ENCODE measurements at places on chromosomes 2 and 18.
A peak's percentile ranks its signal among the peaks of the same experiment; 100 is the strongest.

DNA sequence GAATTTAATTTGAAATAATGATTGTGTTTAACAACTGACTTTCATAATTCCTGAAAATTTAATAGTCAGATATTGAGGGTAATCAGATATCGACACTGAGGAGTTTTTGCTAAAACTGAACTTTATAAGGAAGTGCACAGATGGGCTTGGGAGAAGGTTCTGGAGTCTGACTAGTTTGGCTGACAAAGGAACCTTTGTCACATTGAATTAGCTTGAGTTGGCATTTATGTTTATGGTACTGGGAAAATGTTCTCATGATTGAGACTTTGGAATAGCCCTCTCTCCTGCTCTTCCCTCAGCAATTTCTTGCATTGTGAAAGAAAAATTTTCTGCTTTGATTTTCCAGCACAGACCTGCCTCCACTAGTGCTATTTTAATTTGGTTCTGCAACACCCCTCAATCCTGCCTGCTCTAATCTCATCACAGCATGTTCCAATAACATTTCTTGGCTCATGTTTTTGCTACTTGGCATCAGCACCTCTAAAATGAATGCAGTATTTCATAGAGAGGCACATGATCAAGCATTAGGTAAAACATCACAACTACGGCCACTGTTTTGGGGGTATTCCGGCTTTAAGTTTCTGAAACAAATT is 133.9 kb upstream of the FSHR start:
- DNase-seq: no peak

DNA sequence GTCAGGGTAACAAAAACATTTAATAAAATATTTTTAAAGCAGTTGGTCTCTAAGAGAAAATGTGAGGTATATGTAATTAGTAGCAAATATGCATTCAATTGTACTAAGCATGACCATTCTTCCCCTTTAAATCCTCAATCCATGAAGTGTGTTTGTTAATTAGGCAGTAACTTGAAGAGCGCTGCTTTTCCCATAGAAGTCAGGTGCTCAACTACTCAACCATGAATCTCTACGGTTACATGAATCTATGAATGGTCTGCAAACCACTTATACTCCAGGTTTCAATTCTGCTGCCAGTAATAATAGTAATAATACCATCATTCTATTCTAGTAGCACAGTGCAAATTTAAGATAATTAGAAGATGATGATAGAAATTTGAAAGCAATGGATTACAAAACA is 55.8 kb downstream of the SLC8A1 start:
- DNase-seq: no peak

DNA sequence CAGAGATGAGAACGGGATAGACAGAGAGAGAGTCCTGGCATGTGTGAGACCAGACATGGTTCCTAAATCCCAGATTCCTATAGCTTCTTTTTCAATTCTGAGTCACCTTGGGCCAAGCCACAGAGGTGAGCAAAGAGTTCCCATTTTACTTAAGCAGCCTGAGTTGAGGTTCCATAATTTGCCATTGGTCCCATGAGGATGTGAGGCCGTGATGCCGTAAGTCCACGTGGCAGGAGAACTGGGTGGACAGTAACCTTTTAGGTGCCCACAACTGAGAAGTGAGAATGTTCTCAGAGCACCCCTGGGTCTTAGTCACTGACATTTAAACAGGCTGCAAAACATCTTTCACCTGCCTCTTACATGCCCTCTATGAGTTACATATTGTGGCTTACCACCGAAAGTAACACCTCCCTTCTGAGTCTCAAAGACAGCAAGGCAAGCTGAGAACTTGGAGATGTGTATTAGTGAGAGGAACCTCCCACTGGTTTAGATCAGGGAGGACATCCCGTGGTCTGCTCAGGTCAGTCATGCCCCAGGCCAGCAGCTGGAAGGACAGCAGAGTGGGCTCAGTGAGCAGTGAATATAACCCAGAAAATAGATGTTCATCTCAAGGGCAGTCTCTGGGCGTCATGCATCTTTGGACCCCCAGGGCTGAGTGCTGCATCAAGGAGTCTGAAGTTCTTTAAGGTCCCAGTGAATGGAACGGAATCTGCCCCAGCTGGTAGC is 127.9 kb upstream of the LGALSL start:
- DNase-seq: peak; percentile 77

DNA sequence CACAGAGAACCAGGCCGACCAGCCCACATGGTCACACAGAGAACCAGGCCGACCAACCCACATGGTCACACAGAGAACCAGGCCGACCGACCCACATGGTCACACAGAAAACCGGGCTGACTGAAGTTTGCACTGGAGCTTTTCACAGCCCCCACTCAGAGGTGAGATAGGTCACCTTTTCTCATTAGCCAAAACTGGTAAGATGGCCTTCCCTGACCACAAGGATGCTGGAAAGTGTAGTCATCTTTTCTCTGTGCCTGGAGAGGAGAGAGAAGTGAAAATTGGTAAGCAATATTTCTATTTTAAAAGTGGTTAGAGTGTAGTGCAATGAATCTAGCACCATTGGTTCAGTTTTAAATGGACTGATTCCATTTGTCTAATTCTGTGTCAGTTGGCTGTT is 247.1 kb downstream of the NEDD4L start:
- DNase-seq: no peak

DNA sequence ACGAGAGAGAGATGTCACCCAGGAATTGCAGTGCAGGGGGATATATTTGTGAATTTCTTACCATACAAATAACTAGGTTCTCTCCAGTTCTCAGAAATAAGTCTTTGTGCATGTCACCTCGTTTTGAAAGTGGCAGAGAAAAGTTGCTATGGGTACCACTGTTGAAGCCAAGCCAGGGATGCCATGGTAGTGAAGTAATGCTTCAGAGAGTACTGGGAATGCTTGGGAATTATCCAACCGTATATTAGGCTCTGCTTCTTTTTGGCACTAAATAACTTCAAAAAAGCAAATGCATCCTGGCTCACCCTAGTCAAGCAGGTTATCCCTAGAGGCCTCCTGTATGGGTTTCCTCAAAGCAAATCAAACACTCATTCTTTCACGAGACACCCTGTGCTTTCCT is 50.7 kb upstream of the DDX18 start:
- DNase-seq: no peak

DNA sequence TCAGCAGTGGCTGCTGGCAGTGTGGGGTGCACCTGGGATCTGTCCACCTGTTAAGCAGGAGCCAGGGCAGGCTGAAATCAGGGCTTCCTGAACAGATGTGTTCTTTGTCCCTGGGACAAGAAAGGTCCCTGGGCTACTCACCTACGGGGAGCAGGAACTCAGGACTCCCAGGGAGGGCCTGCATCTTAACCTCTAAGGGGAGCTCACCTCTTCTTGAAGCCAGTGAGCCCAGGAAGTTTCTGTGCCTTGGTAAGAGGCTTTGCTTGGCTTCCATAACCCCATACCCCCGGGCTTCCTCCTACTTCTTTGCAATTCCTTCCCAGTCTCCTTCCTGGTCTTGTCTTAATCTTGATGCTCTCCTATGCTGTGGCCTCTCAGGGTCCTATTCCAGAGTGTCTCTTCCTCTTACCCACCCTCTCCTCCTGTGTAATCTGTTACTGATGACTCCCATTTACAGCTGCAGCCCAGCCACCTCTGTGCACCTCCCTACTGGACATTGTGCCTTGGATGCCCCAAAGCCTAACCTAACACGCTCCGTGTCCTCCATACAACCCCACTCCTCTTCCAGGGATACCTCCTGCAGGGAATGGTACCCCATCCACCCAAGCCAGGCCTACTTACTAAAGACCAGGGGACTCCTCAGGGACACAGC is 55.7 kb upstream of the MAPRE3 start:
- no peak for DNase-seq

DNA sequence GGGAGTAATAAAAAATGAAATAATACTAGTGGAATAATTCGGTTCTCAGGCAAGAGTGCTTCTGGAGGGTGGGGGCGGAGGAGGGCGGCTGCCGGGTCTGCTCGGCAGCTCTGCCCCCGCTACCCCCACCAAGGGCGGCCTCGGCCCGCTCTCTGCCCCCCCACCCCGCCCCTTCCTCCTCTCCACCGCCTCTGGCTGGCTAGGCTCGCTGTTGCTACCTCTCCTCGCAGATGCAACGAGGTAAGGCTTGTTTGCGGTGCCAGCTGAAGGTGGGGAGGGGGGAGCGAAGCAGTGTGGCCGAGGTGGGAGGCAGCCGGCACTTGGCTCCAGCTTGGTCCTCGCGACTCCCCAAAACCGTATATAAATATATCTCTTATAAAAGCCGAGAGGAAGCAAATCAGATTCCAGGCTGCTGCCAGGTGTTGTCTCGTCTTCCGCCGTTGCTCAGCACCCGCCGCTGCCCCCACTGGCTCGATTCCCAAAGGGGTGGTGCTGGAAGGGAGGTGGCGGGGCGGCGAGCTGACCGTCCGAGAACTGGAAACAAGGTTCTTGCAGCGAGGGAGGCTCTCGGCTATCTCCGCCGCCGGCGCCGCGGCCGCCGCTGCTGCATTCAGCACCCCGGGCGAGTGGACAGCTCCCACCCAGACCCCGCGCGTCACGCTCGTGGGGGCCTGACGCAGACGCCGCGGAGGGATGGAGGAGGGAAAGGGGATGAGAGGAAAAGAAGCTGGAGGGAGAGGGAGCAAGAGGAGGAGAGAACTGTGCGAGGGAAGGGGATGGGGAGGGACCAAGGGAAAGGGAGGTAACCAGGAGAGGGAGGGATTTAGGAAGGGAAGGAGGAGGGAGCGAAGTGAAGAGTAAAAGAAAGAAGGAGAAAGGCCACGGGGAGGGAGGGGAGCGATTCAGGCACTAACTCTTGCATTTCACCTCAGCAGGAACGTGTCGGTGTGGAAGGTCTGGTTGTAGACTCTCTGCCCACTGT is at the start of gene MARCHF4:
Gene MARCHF4 (minus strand): TSS at position 763 of the 982 bp plus-strand sequence. CDS start 2,223 bp downstream, outside the sequence.
- DNase-seq: peak; percentile 71

DNA sequence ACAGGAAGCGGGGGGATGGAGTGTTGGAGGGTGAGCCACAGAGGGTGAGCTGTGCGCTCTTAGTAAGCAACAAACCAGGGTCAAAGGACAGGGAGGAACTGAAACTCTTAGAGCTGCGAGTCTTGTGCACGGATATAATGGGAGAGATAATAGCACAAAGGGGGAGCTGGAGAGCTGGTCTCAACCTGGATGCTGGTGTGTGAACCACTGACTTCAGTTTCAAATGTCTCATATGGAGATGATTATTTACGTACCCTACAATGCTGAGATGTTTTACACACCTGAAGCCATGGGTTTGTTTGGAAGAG is 35.9 kb downstream of the PTGR3 start:
- DNase-seq: no peak

DNA sequence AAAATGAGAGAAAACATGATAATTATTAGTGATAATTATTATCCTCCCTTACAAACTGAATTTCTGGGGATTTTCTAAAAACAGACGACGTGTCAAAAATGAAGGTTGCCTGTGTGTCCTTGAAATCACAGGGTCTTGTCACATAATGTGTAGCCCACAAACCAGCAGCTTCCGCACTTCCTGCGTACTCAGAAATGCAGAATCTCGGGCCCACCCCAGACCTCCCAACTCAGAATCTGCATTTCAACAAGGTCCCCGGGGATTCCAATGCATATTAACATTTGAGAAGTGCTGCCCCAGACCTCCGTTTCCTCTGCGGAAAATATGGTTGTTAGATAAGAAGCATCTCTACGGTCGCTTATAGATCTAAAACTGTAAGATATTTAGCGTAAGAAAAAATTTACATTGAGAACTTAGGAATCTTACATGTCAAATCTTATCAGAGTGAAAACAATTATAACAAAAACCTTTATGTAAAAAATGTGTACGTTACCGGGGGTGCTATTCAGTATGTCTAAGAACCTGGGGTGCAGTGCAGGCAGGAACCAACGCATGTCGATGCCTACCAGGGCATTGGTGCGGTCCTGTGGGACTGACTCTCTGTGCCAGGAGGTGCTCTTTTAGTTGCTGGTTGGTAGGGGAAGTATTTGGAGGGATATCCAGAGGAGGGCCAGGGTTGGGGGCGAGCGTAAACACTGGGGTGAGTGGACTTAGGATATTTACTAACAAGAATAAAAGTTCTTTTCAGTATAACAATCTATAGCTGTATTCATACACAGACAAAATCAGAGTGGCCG is 15.2 kb downstream of the CDKL4 start:
- peak; percentile 58 for DNase-seq

- no peak for DNase-seq
These were observed 80.7 kb downstream of the PTPN2 start for GRCh38 chr18:12803069-12803936.

- no peak for DNase-seq
These were observed 1177.4 kb upstream of the LRRTM1 start for GRCh38 chr2:81481994-81482368.

DNA sequence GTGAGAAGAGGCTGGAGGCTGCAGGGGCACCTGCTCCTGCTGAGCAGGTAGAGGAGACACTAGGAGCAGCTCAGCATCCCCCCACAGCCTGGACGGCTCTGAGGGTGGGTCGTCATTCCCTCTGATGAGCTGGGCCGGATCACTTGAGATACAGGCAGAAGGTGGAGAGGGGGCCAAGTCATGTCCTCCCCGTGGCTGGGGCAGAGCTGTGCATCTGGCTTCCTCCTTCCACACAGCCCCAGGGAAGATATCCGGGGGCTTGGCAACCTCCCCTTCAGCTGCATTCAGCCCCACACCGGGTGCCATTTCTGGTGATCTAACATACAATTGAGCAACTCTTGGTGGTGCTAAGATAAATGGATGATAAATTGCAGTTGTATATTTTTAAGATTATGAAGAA is 236.9 kb downstream of the LDLRAD4 start:
- no peak for DNase-seq

DNA sequence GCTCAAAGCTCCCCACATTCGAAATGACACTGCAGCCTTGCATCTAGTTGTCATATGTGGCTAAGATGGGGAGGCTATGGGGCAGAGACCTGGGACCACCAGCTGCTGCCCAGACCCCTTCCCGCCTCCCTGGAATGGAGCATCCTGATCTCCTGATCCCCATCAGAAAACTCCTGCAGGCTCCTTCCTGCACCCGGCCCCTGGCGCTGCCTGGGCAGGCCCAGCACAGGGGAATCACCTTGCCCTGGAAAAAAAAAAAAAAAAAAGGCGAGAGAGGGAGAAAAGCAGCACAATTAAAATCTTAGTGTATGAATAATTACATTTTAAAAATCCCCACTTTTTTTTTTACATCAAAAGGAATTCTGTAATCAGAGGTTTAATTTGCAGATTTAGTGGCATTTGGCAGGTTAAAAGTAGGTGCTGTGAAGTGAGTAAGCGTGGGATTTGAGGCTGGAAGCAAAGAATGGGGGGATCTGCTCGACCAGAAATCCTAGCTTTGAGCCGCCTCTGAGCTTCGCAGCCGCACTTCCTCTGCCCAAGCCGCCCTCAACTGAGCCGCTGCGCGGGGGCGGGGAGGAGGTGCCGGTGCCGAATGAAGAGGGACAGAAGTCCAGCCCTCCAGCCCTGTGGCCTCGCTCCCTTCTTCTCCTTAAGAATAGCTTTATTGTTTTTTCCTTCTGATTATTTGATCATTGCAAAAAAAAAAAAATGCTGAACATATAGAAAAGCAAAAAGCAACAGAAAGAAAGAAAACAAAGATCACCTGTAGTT is 30.0 kb downstream of the THNSL2 start:
- DNase-seq: no peak

- DNase-seq: no peak
These were observed 44.2 kb upstream of the TBR1 start for GRCh38 chr2:161371869-161372268.

- DNase-seq: no peak
These were observed 10.9 kb upstream of the FHL2 start for GRCh38 chr2:105409717-105410116.

Measured in stimulated activated naive CD8-positive, alpha-beta T cell treated with anti-CD3 and anti-CD28 coated beads, Interleukin-15, amount 100 ng/mL, for 72 hours (primary cell).